ENCODE measurements at places on chromosomes 1 and 21.

GRCh38 chr1:159088546-159089183 lies 12.1 kb upstream of the AIM2 start:
- no peak for DNase-seq

- no peak for DNase-seq
These were observed 74.3 kb downstream of the SDC3 start for GRCh38 chr1:30834253-30834652.

- DNase-seq: peak; percentile 0
These were observed 95.6 kb upstream of the KCNK1 start for GRCh38 chr1:233518344-233518743.

DNA sequence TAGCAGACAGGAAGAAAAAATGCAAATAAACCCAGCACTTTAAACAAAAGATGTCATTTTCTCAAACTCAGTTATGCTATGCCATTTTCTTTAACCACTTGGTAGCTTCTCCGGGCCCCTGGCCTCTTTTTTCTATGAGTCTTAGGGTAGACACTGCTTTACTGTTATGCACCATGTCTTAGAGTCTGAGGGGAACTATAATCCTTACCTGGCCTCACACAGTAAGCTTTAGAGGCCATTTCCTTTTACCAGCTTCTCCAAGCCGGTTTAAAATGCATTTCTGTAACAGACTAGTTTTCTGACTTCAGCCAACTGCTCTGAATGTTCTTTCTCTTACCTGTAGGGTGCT lies 73.7 kb upstream of the EDEM3 start:
- DNase-seq: no peak

- no peak for DNase-seq
These were observed 35.7 kb downstream of the RAB3B start for GRCh38 chr1:51954783-51955182.

- no peak for DNase-seq
These were observed 91.0 kb upstream of the TMEM51 start for GRCh38 chr1:15062479-15063099.

DNA sequence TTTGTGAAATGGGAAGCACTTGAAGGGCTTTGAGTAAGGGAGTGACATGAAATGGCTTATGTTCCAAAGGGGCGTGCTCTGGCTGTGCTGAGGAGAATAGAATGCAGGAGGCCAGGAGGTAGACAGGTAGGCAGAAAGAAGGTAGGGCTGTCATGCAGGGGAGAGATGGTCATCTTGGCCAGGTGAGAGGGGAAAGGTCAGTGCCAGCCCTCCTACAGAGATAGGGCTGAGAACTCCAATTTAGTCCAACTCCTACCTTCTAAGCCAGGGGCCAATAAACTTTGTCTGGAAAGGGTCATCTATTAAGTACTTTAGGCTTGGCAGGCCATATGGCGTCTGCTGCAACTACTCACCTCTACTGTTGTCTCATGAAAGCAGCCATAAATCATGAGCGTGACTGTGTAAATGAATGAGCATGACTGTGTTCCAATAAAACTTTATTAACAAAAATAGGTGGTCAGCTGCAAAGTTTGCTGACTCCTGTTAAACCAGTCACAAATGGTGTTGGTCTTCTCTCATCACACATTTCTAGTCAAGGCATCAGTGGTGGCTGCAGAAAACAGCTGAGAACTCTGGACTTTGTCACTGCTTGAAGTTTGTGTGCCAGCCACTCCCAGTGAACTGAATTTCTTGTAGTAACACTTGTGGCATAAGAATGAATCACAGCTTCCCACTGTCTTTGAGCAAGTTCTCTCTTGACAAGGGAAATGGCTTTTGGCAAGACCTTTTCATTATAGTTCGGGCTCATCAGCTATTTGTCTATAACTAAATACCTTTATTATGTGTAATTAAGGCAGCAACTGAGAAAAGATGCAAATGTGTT lies 32.0 kb upstream of the CD2 start:
- no peak for DNase-seq

DNA sequence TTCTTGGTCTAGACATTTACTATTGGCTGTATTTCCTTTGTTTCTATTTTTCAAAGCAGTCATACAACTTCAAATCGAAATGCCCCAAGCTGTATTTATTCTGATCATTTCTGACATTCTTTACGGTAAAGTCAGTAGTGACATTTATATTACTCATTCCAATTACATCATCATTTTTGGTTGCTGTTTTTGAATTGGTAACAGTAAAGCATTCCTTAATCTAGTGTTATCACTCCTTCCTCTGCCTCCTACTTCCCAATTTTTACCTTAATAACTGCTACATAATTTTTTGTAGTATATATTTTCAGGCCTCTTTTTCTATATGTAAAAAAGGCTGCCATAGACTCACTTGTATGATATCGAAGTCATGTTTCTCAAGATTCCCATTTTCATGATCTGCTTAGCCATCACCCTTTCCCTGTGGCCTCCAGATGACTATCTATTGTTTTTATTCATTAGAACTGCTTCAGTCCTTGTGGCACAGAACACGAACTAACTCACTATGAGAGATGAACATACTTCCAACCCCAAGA lies 167.2 kb downstream of the RUNX1 start:
- DNase-seq: no peak

DNA sequence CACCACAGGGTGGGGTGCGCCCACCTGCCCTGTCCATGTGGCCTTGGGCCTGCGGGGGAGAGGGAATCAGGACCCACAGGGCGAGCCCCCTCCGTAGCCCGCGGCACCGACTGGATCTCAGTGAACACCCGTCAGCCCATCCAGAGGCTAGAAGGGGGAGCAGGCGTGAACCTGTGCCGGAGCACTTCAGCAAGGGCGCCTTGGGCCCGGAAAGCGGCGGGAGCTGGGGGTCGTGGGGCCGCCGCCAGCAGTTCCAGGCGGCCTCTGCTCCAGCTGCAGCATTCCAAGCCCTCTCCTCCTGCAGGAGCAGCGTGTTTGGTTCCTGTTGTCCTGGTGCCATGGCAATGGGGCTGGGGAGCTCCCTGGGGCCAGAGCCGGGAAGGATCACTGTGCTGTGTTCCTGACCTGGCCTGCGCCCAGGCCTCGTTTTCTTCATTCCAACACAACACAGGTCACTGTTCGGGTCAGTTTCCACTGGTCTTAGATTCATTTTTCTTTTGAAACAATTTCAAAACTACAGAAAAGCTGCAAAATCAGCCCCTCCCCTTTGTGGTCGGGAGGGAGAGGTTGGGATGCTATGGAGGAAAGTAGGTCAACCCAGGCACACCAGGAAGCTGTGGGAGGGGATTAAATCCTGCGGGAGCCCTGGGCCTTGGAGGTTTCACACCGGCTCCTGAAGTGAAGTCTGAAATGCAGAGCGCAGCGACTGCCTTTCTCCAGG lies 18.8 kb downstream of the SLX9 start:
- no peak for DNase-seq

GRCh38 chr1:151147132-151147503 lies 687 bp upstream of the SEMA6C start:
- no peak for DNase-seq

DNA sequence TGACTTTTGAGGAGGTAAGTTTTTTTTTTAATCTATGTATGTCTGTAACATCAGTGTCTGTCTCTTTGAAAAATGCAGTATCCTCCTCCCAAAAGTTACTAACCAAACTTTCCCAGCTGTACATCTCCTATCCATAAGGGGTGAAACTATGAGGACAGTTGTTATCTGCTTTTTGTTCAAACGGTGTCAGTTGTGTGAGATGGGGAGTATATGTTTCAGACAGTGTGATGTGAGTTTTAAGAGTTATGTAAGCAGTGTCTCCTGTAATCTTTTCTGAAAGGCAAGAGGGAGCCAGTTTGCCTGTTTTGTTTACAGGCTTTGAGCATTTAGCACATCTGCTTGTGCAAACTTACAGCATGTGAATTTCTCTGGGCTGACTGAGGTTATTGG lies 34.8 kb upstream of the CACYBP start:
- peak; percentile 60 for DNase-seq

- DNase-seq: no peak
These were observed 21.3 kb downstream of the UROD start for GRCh38 chr1:45033356-45033755.

GRCh38 chr1:118716775-118717174 lies 271.4 kb downstream of the TBX15 start:
- DNase-seq: no peak

DNA sequence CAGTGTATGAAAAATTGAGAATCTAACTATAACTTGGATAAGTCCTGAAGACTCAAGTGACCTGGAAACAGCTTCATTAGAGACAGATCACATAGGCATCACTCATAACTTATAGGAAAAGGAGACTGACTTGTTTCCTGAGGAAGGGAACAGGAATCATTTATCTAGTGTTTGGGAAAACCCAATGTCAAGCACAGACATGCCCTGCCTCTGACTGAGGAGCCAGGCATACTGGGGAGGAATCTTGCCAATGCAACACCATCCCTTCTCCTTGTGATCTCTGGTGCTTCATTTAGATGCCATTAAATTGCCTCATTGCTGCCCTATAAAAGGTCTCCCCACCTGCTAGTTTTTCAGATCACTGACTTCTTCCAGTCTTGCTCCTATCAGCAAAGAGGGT lies 10.3 kb downstream of the LCE4A start:
- no peak for DNase-seq

DNA sequence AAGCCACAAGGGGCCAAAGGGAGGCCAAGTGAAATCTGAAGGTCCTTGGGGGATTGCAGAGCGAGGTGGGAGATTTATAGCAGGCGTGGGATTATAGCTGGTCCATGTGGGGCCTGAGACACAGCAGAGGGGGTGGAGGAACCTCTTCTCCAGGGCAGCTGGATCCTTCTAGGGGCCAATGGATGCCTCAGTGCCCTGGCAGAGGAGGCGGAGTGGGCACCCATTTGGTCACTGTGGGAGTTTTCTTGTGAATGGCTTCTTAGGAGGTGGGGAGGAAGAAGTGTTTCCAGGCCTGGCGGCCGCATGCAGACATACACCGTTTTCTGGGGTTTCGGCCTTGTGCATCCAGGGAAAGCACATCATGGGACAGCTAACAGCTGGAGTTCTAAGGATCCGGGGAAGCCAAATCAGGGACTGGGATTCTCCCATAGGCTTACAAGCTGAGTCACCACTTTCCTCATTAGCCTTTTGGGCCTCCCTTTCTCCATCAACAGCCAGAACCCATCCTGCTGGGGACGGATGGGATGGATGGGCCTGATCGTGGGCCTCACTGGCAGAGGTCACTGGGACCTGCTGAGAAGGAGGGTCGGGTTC lies 76.5 kb downstream of the RHOU start:
- DNase-seq: no peak

- no peak for DNase-seq
These were observed 10.9 kb upstream of the FUBP1 start for GRCh38 chr1:77989744-77990143.

DNA sequence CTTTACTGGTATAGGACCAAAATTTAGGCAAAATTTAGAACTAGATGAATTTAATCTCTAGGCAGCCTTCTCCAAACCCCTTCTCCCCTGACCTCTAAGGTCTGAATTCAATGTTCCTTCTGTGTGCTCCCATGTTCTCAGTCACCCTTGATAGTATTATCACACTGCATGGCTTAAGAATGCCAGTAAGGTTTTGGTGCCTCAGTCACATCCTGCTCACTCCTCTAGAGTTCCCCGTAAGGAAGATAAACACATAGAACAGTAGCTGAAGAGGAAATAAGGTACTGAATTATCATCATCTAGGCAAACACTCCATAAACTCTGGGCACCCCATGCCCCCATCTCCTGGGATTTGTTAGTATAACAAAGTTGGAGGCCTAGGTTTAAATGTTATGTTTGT lies 18.2 kb downstream of the PRRX1 start:
- no peak for DNase-seq

- no peak for DNase-seq
These were observed 18.9 kb upstream of the TMEM54 start for GRCh38 chr1:32919811-32920733.

DNA sequence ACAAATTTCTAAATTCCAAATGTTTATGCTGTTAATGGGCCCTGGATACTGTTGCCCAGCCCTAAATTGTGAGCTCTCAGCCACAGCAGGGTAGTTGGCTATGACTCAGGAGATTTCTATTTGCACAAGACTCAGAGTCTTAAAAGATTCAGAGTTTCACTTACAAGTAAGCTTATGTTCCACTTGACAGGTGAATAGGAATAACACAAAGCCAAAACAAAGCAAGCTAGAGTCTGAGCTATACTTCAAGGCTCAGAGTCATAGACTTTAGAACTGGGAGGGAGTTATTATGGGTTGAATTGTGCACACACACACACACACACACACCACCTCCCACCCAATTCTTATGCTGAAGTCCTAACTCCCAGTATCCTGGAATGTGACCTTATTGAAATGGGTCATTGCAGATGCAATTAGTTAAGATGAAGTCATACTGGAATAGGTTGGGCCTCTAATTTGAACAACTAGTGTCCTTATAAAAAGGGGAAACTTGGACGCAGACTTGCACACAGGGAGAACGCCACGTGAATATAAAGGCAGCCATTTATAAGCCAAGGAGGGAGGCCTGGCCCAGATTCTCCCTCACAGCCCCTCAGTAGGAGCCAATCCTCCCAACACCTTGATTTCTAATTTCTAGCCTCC lies 30.2 kb downstream of the PRDX6 start:
- no peak for DNase-seq

GRCh38 chr21:32562426-32562825 lies 22.9 kb downstream of the TCP10L start:
- DNase-seq: no peak

DNA sequence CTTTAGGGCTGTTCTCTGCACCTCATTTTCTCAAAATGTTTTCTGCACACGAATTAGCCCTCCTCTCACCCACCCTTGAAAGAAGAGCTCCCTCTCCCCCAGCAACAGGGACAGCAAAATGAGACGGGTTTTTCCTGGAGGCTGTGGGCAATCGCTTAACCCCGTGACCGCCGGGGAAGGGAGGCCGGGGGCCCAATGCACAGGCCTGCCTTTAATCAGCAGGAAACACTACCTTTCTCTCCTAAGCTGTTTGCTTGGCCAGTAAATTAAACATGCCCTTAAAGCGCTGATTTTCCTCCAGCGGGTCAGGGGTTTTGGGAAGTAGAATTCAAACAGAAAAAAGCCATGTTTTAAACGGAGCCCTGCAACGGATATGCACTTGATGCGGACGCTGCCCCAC lies 114.4 kb downstream of the PRDM16 start:
- no peak for DNase-seq

DNA sequence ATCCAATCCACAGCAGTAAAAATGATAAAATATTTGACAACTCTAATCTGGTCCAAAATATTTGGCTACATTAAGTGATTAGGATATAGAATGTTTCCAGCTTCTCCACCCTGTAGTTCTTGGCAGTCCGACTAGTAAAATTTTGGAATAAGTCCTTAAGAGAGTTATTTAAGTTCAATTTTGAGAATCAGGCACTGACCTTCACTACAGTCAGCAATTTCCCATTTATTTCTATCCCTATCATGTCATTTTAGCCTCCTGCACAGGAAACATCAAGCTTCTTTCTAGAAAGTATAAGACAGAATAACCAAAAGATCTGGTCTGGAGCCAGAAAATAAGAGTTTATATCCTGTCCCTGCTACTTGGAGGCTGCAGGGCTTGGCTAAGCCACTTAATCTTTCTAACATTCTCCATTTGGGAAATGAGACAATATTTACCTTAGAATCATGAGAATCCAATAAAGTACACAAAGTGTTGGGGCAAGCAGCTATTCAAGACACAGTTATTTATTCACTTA lies 162.2 kb downstream of the DPYD start:
- no peak for DNase-seq

GRCh38 chr1:239483391-239483790 lies 97.0 kb downstream of the CHRM3 start:
- no peak for DNase-seq

All from CD4-positive, alpha-beta T cell treated with Interleukin-10 for 1 hour (primary cell).